ENCODE measurements at places on chromosomes 6 and 20.

DNA sequence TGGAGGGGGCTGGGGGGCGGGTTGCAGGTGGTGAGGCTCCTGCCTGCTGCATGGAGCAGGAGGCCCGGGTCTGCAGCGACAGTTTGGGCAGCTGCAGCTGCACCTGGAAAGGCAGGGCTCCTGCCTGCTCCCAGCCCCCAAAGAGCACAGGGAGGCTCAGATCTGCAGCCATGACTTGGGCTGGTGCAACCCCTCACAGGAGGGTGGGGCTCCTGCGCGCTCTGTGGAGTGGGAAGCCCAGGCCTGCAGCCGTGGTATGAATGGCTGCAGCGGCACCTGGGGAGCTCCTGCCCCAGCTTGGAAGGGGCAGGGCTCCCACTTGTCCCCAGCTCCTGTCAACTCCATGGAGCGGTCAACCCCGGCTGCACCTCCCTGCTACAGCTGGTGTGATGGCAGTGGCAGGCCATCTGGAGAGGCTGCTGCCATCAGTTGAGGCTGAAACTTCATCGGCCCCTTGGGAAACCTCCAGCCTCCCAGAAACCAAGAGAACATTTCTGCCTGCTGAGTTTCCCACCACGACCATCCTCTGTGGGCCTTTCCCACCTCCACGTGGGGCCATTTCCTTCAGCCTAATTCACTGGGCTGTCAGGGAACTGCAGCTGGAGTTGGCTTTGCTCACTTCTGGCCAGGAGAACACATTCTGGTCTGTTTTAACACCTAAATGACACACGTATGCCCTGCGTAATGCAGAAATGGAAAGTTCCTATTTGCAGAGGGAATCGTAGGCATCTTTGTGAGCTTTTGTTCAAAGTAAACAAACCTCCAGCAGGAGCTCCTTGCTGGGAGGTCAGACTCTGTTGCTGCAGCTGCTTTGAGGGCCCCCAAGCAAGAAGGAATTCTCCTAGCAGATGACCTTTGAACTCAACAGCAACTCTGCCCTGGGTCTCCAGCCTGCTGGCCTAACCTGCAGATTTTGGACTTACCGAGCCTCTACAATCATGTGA, 429.0 kb downstream of the PREX1 start:
- peak; percentile 52 for DNase-seq

- DNase-seq, result no peak
Observed at GRCh38 chr6:158860279-158860865, 41.2 kb upstream of the EZR start.

DNA sequence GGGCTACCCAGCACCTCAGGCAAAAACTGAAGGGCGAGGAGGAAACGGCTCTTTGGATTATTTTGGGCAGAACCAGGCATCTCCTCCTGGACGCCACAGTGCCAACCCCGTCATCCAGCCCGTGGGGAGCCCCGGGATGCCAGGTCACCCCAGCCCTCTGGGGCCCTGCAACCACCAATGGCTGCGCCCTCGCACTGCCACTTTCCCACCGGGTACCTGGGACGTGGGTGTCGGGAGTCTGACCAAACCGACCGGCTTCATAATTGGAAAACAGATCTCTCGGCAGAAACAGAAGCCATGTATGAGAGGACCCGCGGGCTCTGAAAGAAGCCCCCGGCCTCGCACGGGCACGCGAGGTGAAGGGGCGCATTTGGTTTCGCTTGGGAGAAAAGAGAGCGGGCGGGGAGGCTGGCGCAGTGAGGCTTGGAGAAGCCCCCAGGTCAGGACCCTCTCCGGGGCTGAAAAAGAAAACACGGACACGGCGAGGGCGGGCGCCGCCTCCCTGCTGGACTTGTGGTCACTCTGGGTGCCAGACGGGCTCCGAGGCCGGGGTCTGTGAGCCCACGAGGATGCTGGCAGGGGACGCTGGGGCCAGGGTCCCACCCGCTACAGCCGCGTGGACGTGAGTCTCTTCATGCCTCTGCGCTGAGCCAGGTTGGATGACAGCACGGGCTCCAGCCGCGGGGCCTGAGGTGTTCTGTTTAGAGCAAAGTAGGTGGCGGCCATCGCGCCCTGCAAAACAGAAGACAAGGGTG, 29.6 kb upstream of the MPC1 start:
- no peak for DNase-seq

GRCh38 chr20:25723975-25724374, 27.3 kb upstream of the ZNF337 start:
- DNase-seq, result no peak

GRCh38 chr6:25486550-25486949, 165.5 kb upstream of the SCGN start:
- no peak for DNase-seq

DNA sequence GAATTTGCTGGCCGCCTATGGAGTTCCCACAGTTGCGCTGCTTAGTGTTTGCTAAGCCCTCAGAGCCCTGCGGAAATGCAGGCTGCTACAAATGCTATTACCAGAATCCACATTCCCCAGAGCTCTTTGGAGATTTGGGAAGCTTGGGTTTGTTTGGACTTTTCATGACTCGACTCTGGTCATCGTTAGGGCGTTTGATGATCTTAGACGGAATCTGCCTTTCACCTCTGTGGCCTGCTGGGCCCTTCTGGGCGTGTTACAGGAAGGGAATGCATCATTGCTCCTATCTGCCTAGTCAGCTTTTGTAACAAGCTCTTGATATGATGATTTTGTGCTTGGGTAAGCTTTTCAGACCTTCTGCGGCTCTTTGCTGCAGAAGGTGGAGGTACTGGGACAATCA, 50.8 kb downstream of the EYA2 start:
- DNase-seq, result peak; percentile 45

DNA sequence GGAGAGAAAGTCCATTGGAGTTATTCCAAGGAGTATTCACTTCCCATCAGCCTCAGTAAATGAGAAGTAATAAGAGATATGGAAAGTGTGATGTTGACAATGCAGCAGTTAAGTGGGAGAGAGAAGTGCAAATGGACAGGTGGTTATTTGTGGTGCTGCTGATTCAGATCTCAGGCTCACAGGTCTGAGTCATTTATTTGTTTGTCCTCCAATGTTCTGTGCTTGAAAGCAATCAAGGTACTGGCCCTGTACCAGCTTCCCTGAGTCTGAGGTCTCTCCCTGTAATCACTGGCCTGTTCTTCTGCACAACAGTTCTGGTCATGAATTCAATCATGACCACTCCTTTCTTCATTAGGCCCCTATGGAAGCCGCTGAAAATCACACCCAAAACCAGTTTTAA, 827.7 kb downstream of the MAFB start:
- no peak for DNase-seq

- no peak for DNase-seq
Observed at GRCh38 chr6:88725111-88725975, 238.1 kb downstream of the RNGTT start.

DNA sequence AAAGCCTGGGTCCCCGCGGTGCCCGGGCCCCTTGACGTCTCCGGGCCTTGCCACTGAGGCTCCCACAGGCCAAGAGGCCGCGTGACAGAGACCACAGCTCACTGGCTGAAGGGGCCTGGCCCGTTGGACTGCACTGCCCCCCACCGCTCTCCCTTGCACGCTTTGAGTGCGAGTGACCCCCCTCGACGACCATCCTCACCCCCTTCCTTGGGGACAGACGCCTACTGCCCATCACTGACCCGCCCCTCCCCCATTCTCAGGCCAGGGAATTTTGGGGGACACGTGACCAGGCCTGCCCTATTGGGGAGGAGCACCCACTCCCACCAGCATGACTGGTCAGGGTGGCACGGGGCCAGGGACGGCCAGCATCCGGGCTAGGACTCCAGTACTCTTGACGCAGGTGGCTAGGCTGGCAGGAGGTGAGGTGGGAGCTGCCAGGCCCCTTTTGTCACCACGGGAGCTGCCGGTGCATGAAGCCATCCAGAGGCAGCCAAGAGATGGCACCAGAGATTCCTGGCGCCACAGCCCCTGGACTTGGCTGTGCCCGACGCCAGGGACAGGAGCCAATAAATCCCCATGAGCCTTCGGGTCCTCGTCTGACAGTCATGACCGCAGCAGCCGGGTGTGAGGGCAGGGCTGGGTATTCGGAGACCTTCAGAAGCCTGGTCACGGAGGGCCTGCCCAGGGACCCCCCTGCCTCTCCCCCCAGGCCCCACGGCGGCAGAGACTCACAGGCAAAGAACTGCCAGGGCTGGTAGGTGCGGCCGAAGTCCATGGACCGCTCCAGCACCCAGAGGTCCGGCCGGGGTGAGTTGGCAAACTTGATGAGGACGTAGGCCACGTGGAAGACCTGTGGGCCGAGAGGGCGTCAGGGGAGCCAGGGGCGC, 14.5 kb downstream of the LAMA5 start:
- no peak for DNase-seq

GRCh38 chr6:154624038-154624599, 109.1 kb upstream of the SCAF8 start:
- DNase-seq, result no peak

- no peak for DNase-seq
Observed at GRCh38 chr20:17850684-17851026, 117.9 kb downstream of the SNX5 start.

- no peak for DNase-seq
Observed at GRCh38 chr6:83960664-83961063, 72.9 kb upstream of the MRAP2 start.

DNA sequence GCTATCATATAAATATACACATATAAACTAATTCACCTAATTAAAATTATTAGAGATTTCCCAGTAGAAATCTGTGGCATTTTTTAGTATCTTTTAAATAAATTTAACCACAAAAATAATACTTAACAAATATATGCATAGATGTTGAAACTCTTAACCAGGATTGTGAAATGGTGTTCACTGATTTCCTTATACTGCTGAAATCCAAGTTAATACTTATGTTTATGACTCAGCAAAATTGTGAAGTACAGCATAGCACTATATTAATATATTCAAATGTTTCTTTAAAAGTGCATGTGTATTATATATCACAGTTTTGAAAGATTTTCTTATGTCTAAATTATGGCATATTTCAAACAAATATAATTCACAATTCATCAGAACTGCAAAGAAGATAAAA, 328.2 kb upstream of the MANEA start:
- no peak for DNase-seq

DNA sequence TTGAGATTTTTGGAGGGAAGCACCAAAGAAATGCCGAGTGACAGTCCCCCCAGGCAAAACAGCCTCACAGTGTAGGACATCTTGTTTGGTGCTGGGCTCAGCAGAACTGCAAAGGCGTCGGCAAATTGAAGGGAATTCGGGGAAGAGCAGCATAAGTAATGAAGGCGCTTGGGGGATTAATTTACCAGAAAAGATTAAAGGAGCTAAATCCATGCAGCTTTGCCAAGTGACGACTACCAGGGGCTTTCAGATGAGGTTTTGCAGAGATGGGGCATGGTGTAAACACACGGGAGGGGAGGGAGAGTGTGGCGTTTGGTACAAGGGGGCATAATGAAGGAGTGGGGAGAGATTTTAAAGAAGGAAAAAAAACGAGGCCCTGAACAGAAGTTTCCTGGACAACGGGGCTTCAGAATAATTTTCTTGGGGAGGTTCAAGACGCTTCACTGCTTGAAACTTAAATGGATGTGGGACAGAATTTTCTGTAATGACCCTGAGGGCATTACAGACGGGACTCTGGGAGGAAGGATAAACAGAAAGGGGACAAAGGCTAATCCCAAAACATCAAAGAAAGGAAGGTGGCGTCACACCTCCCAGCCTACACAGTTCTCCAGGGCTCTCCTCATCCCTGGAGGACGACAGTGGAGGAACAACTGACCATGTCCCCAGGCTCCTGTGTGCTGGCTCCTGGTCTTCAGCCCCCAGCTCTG, 45.4 kb upstream of the CDH22 start:
- no peak for DNase-seq

DNA sequence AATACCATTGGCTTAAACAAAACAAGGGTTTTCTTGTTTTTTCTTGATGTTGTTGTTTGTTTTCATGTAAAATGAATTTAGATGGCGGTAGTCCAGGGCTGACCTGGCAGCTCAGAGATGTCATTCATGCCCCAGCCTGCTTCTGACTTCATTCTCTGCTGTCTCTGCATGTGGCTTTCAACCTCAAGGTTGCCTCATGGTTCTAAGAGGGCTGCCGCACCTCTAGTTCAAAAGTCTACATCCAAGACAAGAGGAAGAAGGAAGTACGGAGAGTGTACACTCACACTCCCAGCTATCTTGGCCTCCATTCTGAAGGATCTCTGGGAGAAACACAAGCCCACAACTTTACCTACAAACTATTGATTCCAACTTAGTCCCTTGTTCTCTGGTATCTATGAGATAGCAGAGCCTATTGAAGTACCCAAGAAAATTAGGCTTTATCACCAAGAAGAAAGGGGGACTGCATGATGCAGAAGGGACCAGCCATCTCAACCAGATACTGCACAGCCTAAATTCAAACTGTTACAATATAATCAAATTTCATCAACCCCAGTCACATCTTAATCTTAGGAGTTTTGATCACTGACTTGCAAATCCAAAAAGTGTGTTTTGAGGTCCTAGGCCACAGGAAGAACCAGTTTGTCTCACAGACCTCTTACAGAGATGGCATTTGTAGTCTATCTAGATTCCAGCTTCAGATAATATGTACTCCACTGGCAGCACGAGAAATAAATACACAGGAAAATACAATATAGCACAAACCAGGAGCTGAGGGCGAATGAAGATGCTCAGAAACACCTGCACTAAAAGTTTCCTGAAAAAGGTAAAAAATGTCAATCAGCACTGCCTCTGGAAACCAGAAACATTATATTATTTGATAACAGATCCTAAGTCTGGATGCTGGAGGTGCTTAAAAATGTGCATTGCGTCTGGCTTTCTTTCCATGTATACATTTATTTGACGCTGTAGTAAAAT, 866 bp upstream of the BTN3A3 start:
- DNase-seq, result no peak

DNA sequence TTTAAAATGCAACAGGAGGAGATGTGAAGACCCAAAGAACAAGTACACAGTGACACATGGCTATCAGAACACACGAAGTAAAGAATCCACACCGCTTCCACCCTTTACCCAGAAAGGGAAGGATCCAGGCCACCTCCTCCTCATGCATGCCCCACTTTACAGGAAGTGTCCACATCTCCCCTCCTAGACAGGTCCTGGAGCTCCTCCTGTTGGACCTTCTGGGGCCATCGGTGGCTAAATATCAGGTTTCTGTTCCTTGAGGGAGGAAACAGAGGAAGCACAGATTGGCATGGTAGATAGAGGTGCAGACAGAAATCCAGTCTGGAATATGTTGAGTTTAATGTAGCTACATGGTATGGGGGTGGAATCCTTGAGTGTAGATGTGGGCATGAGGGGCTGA, 10.9 kb downstream of the NINL start:
- DNase-seq, result no peak

GRCh38 chr6:89313006-89313405, 2.1 kb downstream of the GABRR2 start:
- DNase-seq, result no peak

Measured in retina (tissue), 1 donor.